ENCODE measurements at places on chromosomes 12 and 14.

- no peak for DNase-seq
These were observed 41.6 kb upstream of the CAPRIN2 start for GRCh38 chr12:30796313-30796780.

DNA sequence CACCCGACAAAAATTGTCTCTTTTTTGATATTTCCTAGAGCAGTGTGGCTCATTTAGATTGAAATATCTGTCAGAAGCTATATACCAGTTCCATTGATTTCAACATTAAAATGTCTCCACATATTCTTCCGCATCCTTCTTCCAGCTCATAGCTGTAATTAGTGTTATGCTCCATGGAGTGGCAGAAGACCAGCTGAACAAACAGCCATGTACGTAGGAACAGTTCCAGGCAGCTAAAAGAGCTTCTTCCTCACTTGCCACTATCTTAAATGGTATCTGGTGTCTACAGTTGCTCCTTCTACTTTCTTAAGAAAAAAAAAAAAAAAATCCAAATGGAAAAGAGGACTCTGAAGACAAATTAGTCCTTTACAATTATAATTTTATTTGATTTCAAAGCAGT lies 848.0 kb downstream of the DIO2 start:
- DNase-seq: no peak

GRCh38 chr14:105694961-105695360 lies 168.6 kb downstream of the TMEM121 start:
- peak; percentile 1 for DNase-seq

DNA sequence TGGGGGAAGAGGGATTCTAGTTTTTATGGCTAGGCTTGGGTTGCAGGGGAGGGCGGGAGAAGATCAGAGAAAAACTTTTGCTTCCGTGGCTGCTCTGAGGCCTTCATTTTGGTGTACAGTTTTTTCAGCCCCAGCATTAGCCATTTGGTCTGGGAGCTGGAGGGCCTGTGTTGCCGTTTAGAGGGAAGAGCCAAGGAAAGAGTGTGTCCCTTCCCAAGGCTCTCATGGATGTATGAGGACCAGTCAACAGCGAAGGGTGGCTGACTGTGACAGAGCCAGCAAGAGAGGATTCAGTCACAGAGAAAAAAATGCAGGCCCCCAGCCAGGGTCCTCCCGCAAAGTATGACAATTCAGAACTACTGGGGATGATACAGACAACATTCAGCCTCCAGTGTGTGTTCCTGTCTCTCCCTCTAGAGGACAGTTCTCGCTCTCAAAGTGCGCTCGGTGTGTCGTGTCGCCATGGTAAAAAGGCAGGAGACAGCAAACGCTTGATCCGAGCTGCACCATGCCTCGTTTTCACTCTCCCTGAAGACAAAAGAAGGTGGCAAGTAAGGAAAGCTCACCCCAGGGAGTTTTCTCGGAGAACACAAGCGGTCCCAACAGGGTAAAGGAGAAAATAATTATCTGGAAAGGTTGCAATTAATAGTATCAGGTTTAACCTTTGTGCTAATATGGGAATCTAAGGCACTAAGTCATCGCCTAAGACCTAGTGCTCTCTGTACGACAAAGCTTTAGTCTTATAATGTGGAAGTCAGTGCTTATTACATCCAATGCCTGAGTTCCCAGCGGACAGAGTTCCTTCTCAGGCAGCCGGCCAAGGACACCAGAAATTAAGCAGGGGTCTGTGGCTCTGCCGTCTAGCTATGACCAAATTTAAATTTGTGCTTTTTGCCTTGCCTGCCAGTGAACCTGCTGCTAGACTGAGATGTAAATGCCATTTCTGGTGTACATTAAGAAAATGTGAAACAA lies 157.3 kb upstream of the PLXNC1 start:
- peak; percentile 84 for DNase-seq

GRCh38 chr12:12718853-12719252 lies 1.7 kb downstream of the CDKN1B start:
- DNase-seq: peak; percentile 48

GRCh38 chr12:60992087-60992486 lies 1268.1 kb upstream of the USP15 start:
- no peak for DNase-seq

- DNase-seq: no peak
These were observed 81.2 kb upstream of the GZMB start for GRCh38 chr14:24715239-24715638.

All from eye (tissue), 1 donor.